ENCODE measurements at places on chromosomes 13 and 19.

GRCh38 chr13:24221007-24221406 lies 60.5 kb downstream of the SPATA13 start:
- DNase-seq, result peak; percentile 38

DNA sequence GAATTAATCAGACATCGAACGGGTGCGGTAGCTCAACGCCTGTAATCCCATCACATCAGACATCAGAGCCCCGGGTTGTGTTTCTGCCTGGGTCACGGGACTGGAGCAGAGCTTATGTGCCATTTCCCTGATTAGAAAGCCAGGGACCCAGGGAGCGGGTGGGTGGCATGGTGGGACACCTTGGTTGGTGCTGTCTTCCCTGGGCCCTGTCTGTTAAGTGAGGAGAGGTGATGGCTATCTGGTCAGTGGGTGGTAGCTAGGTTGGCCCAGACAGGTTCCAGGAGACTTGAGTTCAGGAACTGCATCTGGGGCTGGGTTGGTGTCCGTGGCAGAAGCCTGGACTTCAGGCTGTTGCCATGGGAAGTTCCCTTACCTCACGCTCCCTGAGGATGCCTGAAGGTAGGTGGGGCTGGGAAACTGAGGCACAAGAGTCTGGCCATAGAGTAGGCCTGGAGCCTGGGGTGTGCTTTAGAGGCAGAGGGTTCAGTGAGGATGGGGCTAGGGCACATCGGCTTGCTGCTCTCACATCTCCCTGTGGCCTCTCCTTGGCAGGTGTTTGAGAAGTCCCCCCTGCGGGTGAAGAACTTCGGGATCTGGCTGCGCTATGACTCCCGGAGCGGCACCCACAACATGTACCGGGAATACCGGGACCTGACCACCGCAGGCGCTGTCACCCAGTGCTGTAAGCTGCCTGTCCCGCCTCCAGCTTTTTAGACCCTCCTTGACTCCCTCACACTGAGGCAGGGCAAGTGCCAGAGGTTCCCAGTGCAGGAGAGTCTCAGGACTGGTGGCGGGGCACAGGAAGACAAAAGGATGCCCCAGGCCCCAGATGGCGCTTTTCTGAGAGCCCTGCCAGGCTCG lies 2.1 kb downstream of the RPL18A start:
- no peak for DNase-seq

GRCh38 chr19:34994286-34994642 lies 5.9 kb upstream of the GRAMD1A start:
- no peak for DNase-seq

GRCh38 chr13:50452756-50453155 lies 390.7 kb downstream of the DLEU7 start:
- DNase-seq, result no peak

DNA sequence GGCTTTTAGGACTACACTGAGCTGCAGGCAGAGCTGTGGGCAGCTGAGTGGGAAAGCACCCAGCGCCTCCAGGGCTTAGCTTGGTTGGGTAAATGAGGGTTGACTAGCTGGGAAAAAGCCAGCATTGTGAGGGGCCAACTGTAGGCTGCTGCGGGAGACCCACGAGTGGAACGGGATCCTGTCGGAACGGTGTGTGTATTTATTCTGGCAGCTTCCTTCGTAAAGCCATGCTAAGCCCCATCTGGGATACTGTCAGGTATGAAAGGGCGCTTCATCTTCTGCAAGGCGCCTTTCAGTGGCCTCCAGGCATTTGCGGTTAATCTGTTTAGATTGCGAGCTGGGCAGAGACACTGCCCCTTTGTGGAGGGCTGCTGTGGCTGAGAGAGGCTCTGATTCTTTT lies 39.5 kb upstream of the CNMD start:
- no peak for DNase-seq

DNA sequence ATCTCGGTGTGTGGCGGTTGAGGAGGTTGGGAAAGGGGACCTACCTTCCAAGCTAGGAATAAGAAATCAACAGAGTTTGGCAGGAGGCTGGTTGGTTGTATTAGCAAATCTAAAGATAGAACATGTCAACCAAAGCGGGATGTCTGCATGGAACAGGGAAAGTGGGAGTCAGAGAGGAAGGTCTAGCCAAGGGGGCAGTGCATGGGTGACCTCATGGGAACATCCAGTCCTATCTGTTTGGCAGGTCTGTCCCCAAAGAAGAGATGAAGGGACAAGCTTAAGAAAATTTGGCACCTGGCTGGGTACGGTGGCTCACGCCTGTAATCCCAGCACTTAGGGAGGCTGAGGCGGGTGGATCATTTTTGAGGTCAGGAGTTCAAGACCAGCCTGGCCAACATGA lies 118.7 kb upstream of the TSC22D1 start:
- DNase-seq, result no peak

- DNase-seq, result peak; percentile 60
Observed at GRCh38 chr19:47863514-47863936, 4.5 kb downstream of the TPRX2 start.

- no peak for DNase-seq
Observed at GRCh38 chr13:98997738-98998641, 20.1 kb upstream of the DOCK9 start.

- peak; percentile 68 for DNase-seq
Observed at GRCh38 chr13:114062754-114063153, 69.7 kb downstream of the RASA3 start.

DNA sequence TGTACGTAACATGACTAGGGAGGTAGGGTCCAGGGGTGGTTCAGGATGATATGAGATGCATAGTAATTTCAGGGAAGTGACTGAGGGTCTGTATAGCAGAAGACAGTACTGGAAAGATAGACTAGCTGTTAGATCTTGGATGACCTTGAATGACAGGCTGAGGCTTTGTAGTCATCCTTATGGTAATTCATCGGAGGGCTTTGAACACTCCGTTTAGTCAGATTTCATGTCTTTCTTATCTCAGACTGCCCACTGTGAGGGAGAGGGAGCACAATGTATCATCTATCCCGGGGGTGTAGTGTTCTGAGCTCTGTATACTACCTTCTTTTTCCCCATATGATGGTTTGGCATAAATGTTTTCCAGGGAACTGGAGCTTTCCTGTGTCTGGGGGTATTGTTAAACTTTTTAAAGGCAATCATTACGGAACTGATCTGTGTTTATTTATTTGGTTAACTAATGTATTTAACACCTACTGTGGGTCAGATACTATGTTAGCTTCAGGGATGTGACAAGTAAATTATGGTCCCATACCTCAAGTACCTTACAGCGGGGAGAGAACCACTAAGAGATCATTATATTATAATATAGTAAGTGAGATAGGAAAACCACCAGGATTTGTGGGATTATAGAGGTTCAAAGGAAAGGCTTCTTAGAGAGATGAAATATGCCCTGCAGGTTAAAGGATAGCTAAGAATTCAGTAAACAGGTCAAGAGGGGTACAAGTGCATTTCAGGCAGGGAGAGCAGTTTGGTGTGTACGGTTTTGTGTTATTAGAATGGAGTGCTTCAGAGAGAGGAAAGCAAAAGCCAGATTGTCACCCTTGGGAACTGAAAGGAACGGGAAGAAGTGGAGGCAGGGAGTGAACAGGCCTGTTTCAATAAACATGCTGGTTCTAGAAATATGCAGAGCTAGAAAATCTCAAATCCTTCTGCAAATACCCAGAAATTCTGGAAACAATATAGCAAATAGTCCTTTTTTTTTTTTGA lies 164.8 kb upstream of the KL start:
- no peak for DNase-seq

GRCh38 chr19:15404780-15405211 lies 14.0 kb downstream of the AKAP8L start:
- DNase-seq, result no peak

DNA sequence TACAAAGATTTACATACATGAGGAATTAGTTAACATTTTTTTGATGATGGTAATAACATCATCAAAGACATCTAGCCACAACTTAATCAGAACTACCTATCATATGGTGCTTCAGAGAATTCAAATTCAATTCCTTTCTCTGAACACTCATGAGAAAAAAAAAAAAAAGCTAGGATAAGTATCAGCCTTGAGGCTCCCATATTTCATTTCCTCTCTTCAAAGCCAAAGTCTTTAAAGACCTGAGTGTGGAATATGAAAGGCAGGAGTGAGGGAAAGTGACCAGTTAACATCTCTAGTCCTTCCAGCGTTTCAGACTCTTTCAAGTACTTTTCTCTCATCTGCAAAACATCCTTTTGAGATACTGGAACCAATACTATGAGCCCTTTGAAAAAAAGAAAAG lies 137.5 kb downstream of the DCLK1 start:
- DNase-seq, result no peak

DNA sequence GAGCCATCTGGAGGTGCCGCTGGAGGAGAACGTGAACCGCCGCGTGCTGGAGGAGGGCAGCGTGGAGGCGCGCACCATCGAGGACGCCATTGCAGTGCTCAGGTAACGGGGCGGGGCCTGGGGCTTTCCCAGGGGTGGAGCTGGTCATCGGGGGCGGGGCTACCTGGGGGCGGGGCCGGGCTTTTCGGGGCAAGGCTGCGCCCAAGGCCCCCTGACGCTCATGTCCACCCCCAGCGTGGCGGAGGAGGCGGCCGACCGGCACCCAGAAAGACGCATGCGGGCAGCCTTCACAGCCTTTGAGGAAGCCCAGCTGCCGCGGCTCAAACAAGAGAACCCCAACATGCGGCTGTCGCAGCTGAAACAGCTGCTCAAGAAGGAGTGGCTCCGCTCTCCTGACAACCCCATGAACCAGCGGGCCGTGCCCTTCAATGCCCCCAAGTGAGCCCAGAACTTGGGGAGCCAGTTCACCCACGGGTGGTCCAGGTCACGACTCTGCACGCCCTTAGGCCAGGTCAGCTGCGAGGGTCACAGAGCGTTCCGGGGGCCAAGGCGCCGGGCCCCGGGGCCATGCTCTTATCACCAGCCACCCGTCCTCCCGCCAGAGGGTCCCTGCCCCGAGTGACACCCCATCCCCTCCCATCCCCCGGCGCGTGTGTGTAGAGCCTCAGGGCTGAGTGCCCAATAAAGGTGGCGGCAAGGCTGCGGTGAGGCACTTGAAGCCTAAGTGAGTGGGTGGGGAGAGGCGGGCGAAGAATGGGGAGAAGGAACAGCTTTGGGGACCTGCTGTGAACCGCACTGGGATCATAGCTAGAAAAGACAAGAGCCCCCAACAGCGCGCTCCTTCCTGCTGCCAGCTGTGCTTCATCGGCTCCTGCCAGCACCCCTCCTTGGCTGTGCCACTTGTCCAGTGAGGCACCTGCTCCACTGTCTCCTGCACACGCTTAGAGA lies 10.7 kb downstream of the CCDC124 start:
- no peak for DNase-seq

DNA sequence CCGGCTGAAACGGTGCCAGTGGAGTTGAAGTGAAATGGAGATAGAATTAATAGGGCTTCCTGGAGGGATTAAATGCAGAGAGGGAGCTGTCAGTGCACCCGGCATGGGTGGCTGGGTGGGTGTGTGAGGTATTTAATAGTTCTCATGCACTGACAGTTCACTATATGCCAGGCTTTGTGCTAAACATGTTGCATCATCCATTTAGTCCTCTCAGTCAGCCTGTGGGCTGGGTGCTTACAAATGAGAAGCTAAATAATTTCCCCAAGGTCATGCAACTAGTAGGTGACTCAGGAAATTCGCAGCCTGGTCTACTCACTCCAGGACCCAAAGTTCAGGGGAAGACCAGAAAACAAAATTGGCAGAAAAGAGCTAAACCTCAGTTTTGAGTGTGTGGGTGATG lies 63.5 kb upstream of the SPATA13 start:
- DNase-seq, result peak; percentile 79

GRCh38 chr19:11457115-11457514 lies 21.7 kb downstream of the PRKCSH start:
- DNase-seq, result no peak

DNA sequence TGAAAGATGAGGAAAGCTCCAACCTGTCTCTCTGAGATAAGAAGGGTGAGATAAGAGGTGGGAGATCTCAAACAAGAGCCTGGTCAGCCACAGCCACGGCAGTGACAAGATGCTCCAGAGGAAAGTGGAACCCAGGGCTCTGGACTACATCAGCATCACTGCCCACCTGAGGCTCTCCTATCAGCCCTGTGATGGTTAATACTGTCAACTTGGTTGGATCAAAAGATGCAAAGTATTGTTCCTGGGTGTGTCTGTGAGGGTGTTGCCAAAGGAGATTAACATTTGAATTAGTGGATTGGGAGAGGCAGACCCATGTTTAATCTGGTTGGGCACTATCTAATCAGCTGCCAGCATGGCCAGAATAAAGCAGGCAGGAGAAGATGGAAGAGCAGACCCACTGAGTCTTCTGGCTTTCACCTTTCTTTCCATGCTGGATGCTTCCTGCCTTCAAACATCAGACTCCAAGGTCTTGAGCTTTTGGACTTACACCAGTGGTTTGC lies 476.6 kb upstream of the NBEA start:
- no peak for DNase-seq

DNA sequence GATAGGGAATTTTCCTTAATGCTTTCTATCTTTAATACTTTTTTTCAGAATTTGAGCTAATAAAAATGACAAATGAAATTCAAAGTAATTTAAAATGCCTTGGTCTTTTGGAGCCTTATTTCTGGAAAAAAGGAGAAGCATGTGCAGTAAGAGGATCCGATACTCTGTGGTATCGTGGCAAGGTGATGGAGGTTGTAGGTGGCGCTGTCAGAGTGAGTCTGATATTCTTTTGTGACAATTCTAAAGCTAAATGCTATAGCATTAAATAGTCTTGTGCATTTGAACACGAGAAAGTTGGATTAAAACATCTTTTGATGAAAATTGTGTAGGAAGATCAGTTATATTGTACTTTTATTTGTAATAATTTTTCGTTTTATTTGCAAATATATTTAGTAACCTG lies 95.0 kb downstream of the RNF17 start:
- DNase-seq, result no peak

DNA sequence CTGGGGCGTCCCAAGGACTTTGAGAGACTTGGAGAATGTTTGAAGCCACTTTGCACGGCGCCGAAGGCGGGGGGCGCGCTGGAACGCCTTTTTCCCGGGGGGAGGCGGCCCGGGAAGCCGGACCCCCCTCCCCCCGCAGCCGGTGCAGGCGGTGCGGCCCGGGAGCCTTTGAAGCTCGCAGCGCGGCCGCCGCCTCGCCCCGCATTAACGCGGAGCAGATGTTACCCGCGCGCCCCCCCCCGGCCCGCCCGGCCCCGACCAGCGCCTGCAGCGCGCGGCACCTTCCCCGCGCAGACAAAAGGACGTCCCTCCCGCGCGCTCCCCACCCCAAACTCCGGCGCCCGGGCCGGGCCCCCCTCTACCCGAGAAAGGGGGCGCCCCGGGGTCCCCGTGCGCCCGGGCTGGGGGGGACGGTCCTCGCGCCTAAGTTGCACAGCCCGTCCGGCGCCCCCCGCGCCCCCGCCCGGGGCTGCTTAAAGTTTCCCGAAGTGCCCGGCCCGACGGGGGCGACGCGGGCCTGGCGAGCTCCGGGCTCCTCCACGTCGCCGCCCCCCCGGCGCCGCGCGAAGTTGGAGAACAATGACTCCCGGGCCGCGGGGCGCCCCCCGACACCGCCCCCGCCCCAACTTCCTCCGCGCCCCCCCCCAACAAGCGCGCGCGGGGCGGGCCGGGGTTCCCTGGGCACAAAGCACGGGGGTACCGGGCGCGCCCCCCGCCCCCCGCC lies 685 bp downstream of the TCF3 start:
- peak; percentile 55 for DNase-seq
